ENCODE measurements at places on chromosomes 3 and 15. TPM values are rescaled to one million over a fixed set of nuclear protein-coding genes. Genes with fewer than 3 reads are reported as not detected.

ZPLD1 gene
- total RNA-seq, result not detected

RAB6B gene
- 37.7 TPM for total RNA-seq

GOLGA8S gene
- 0.22 TPM for total RNA-seq

LRRC58 gene
- 11.9 TPM for total RNA-seq

DNA sequence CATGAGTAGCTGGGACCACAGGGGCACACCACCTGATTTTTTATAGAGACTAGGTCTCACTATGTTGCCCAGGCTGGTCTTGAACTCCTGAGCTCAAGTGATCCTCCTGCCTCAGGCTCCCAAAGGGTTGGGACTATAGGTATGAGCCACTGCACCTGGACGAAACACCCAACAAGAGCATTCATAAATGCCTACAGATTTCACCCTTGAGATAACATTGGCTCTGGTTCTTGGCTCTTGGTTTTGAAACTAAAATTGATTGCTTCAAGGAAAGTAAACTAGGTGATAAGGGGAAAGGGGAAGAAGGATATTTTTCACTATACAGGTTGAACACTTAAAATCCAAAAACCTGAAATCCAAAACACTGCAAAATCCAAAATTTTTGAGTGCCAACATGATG, 10.3 kb downstream of the AP3S2 start:
- no peak for DNase-seq

- DNase-seq, result no peak
Observed at GRCh38 chr15:59501597-59501996, 63.6 kb downstream of the FAM81A start.

All from heart left ventricle (tissue), 16 donors.